ENCODE measurements at places on chromosomes 1 and 21.
A peak's percentile ranks its signal among the peaks of the same experiment; 100 is the strongest.

DNA sequence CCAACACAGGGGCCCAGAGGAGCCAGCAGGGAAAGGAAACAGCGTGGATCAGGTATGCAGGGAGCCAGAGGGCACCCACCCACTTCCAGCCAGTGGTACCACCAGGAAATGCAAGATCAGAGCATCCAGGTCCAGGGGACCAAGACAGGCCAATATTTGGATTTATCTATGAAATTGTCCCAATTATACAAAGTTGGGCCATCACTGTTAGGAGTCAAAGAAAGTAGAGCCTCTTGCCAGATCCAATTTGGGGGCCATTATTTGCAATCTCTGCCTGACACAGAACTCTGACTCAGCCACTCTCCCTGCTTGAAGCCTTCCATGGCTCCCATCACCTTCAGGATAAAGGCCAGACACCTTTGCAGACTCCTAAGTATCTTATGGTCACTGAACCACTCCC is 21.1 kb upstream of the TAS1R2 start:
- no peak for DNase-seq

DNA sequence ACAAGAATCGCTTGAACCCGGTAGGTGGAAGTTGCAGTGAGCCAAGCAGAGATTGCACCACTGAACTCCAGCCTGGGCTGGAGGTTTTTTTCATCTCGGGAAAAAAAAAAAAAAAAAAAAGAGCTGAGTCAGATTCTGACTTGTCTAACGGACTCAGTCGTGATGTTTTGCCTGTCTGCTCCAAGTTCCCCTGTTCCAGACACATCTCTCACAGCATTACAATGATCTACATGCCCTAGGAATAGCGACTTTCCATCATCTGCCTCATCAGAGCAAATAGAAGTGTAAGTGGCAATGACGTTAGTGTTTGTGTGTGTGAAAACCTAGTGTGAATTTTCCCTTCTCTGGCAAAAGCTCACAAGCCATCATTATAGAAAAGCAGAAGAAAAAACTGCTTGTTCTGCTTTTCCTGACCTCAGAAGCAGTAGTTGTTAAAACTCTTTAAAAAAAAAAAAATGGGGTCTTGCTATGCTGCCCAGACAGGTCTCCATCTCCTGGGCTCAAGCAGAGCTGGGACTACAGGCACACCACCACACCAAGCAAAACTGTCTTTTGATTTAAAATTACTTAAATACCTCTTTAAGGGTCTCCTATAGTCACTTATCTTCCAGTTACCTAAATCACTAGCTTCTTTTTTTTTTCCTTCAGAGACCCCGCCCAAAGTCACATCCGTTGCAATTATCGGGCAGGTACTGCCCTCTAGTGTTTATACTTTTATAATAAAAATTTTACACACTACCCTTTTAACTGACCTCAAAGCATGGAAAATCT is 37.3 kb downstream of the PLEKHO1 start:
- no peak for DNase-seq

- no peak for DNase-seq
Observed at GRCh38 chr1:219492717-219493116, 120.2 kb downstream of the ZC3H11B start.

- no peak for DNase-seq
Observed at GRCh38 chr1:58266242-58266641, 280.3 kb downstream of the OMA1 start.

- no peak for DNase-seq
Observed at GRCh38 chr1:54782156-54782555, 17.8 kb upstream of the PARS2 start.

GRCh38 chr1:33123266-33123665 is 42.3 kb downstream of the AZIN2 start:
- DNase-seq = no peak

GRCh38 chr1:143584508-143584907 is 387.3 kb downstream of the FAM72C start:
- no peak for DNase-seq

DNA sequence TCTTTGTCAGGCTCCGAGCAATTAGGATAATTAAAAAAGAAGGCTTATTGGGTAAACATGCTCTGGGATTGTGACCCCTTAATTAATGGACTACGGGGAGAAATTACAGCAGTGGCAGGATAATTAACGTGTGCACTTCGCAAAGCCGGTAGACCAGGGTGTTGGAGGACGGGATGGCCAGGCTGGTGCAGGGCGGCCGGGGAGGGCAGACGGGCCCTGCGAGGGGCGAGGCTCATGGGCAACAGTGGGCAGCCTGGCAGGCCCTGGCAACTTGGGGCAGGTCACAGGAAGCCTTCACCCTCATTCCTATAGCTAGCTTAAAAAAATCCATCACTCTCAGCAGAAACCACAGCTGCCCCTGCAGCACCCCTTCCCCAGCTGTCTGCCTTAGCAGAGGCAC is 186.2 kb upstream of the ARHGEF16 start:
- no peak for DNase-seq

- no peak for DNase-seq
Observed at GRCh38 chr1:211174375-211174774, 40.4 kb upstream of the KCNH1 start.

DNA sequence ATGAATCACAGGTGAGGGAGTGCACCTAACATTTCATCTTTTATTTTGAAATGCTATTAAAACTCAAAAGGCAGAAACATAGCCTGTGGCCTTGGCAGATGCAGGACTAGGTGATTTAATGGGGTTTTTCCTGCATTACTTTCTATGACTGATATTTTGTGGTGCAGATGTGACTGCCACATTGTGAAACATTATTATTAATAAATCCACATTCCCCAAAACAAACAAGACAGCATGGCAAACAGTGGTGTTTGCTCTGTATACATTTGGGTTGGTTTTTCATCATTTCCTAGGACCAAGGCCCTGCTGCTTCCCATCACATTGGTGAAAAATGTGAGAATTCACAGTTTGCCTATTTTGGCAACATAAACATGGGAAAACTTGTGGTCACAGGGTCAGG is 247.6 kb upstream of the SGIP1 start:
- DNase-seq = no peak

DNA sequence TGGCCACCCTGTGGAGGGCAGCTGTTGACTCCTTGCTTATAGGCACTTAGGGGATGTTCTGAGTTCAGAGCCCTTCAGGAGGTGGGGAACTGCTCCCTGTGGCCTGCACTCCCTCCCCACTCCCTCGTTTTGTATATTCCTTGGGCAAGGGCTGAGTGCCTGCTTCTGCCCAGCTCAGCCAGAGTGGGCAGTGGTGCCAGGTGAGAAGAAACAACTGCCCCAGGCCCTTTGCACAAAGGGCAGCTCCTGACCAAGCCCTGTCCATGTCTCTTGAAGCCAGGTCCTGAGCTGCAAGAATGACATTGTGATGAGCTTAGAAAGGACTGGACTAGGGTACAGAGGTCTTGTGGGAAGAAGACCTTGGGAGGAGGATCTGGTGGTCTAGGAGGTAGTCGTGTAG is 2.2 kb downstream of the AGTRAP start:
- DNase-seq = no peak

DNA sequence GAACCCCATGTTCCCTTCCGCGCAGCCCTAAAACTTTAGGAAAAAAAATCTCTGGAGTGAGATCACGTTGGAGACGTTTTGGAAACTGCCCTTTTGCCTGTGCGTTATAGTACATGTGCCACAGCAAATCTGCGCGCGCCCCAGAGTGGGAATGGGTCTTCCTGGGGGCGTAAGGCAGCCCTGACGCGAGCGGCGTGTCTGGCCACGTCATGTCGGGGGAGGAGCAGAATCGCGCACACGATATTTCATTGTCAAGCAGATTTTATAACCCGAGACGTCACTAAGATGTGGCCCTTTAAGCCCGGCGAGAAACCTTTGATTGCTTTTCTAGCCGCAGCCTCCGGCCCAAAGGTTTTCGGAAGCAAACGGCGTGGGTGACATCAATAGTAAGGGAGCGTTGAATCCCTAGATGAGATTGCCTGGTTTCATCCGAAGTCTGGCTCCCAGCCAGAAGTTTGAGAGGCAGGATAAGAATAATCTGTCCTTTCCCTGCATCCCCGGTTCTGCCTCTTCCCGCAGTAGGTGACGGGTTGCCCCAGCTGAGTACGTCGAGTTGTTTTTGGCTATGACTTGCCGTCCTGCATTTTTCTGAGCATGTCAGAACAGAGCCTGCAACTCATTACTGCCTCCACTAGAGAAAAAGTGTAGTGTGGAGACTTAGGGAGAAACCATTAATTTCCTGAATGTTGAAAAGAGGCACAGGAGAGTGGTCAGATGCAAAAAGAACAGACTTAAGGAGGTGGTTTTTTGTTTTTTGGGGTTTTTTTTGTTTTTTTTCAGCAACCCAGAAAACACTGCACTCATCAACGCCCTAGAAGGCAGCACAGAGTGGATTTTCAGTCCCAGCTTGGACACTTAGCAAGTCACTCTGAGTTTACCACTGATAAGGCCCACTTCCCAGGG is 817 bp upstream of the PMVK start:
- DNase-seq = peak; percentile 81

DNA sequence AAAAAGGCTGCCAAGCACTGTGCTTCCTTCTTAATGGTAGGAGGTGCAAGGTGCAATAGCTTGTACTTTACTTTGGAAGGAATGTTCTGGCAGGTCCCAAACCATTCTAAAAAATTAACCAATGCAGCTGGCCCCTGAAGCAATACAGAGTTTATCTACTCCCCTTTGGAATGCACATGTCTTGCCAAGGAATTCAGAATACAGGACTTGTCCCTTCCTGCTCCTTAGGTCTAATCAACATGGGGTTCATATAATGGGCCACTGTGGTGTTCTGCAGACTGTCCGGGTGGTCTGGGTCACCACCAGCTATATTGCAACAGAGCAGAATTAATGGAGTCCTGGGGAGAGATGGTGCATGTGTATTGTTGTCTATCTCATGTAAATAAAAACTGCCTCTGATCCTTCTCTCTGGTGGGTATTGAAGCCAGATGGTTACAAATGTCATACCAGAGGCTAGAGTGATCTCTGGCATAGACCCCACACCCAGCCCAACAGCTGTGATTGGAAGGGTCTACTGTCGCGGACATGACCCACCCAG is 112.8 kb downstream of the RIPK4 start:
- no peak for DNase-seq

GRCh38 chr1:22204989-22205913 is 62.4 kb upstream of the WNT4 start:
- no peak for DNase-seq

DNA sequence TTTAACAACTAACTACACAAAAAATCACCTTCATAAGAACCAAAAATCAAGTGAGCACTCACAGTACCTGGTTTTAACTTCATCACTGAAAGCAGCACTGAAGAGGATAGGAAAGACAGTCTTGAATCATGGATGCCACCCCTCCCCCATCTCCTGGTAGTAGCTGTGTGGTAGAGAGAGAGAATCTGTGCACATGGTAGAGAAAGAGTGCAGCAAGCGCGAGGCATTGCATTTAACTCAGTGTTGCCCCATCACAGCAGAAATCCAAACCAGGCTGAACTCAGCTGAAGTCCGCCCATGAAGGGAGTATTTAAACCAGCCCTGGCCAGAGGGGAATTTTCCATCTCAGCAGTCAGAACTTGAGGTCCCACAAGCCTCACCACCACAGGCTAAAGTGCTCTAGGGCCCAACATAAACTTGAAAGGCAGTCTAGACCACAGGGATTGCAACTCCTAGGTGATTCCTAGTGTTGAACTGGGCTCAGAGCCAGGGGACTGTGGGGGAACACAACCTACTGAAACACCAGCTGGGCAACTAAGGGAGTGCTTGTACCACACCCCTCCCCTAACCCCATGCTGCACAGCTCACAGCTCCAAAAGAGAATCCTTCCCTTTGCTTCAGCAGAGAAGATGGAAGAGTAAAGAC is 38.4 kb downstream of the VAV3 start:
- DNase-seq = no peak

DNA sequence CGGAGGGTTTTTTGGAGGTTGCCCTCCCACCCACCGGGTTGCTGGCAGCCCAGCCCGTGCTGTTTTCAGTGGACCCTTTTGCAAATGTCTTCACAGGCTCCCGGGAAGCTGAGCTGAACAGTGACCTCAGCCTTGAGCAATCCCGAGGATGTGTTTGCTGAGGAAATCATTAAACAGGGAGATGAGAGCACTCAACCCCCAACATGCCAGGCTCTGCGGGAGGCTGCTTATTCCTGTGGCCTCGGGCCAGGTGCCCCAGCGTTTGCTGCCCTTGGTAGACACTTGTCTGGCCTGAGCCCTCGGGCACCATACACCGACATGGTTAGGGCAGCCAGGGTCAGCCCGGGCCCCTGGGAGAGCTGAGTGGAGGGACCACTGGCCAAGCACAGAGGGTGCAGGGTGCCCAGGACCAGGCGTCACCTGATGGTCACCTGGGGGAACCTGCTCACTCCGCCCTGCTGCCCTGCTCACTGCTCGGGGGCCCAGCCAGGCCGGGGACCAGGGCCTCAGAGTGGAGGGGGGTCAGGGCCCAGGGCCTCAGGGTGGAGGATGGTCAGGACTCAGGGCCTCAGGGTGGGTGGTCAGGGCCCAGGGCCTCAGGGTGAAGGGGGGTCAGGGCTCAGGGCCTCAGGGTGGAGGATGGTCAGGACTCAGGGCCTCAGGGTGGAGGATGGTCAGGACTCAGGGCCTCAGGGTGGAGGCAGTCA is 42.5 kb upstream of the POFUT2 start:
- DNase-seq = no peak

DNA sequence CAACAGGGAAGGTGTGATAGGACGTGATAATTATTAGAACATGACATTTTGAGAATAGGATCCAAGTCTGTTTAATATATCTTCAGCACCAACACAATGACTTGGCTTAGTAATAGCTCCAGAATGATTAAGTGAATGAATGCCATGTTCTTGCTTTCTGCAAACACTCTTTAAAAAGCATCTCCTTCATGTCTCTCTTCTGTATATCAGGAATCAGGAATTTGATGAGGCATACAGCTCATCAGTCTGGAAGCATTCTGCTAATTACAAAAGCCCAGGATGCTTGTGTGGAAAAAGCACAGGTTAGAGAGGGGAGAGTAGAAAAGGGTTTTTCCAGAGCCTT is 113.0 kb upstream of the ZNF648 start:
- DNase-seq = no peak

DNA sequence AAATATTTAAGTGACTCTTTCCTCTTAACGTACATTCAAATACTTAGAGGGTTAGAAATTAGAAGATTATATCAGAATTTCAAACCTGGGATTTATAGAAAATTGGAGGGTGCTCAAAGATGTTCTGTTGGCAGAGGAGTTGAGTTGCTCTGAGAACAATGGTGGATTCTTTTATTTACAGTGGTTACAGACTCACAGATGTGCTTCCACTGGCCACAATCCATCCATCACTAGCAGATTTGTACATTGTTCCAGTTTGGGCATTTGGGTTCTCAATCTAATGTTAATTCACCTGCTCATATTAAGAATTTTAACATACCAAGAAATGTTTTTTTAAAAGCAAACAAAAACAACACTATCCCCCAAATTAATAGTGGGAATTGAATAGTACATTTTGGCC is 23.5 kb downstream of the DNAJC6 start:
- DNase-seq = no peak

DNA sequence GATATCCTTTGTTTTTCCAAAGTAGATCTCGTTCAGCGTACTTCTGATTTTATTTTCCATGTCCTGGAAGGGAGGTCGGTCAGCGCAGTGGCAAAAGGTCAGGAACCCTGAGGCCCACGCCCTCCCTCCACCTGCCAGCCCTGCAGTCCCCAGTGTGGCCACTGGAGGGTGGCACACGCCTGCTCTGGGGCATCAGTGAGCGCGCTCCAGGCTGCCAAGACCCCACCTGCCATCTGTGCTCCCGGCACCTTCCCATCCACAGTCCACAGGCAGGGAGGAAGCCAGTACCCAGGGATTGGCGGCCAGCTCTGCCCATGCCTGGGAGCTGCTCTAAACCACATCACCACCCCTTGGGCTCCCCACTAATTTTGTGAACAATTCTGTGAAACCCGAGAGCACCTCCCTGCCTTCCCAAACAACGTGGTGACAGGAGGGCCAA is 32.3 kb downstream of the SLC66A1 start:
- DNase-seq = peak; percentile 23

GRCh38 chr21:41641821-41642701 is 124.8 kb downstream of the RIPK4 start:
- DNase-seq = no peak

Data from activated T-helper 1 cell treated with anti-CD3 and anti-CD28 coated beads, Interleukin-2, amount 50 U/mL, for 16 hours (primary cell).